ENCODE measurements at places on chromosomes 1 and 21.

- DNase-seq, result no peak
These were observed 127.3 kb upstream of the PLD5 start for GRCh38 chr1:242651817-242652216.

DNA sequence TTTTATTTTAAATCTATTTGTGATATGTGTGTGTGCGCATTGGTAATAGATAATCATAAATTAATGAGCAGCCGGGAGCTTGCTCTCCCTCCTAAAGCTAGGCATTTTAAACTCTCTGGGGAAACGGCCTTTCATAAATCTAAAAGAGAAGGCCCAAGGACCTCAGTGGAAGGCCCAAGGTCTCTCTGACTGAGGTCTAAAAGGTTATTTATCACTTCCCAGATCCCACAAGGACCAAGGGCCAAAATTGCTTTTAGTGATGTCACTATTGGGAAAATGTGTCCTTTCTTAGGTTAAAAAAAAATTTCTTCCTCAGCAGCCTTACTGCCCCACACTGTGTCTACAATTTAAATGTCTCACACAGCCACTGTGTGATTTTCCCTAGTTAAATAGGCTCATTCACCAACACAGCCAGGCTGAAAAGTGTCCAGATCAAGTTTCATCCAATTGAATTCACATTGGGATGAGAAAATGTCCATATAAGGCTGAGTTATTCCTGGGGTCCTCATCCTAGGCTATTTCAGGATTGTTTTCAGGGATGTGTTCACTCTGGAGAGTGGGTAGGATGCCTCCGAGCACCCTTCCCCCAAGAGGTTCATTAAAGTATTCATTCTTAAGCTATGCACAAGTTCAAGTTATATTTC, 46.1 kb downstream of the SLC44A3 start:
- no peak for DNase-seq

- DNase-seq, result peak; percentile 87
These were observed at the start of gene ZFYVE9 for GRCh38 chr1:52141513-52142219. Gene ZFYVE9 (plus strand): TSS chr1:52142089. CDS start chr1:52233207, 91,118 bp downstream.

DNA sequence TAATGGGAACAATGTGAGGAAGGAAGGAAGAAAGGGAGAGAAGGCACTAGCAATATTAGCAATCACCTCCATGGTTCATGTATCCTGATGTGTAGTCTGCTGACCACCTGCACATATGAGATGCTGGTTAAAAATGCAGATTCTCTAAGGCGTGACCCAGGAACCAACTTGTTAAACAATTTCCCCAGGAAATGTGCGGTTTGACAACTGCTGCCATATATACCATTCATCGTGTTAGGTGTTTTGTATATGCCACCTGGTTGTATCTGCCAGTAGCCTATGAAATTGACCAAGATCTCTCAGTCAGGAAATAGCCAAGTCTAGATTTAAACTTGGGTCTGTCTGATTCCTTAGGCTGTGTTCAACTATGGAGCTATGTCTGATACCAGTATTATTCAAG, 4.1 kb downstream of the SEMA4A start:
- DNase-seq, result no peak

- DNase-seq, result no peak
These were observed 200.0 kb downstream of the PTPRU start for GRCh38 chr1:29436181-29436785.

DNA sequence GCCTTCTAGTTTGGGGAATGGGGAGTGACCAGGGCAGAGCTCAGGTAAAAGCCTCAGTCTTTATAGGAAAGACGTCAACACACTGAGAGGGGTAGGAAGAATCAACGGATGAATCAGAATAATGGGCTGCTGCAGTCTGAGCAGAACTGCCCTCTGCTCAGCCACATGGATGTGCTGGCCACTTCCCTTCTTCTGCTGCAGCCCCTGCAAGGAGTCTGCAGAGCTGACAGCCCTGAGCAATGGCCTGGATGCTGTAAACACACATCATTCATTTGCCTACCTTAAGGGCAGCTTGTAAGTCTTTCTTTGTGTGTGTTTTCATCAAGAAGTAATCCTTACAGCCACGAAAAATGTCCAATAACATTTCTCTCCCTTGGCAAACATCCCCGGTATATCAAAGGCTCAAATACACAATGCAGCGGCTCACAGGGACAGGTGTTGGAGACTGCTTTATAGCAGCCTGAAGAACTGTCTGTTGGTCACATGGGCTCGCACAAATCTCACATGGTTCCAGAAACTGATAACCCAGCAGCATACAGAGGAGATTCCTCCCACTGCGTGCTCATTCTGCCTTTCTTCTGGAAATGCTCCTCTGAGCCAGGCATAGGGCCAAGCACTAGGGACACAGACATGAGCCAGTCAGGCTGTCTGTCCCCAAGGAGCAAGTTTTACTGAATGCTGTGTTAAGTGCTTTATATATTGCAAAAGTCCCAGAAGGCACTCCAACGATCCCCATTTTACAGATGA, 110.1 kb downstream of the HMGB4 start:
- no peak for DNase-seq

- DNase-seq, result peak; percentile 67
These were observed 12.7 kb downstream of the INSL5 start for GRCh38 chr1:66788231-66788939.

DNA sequence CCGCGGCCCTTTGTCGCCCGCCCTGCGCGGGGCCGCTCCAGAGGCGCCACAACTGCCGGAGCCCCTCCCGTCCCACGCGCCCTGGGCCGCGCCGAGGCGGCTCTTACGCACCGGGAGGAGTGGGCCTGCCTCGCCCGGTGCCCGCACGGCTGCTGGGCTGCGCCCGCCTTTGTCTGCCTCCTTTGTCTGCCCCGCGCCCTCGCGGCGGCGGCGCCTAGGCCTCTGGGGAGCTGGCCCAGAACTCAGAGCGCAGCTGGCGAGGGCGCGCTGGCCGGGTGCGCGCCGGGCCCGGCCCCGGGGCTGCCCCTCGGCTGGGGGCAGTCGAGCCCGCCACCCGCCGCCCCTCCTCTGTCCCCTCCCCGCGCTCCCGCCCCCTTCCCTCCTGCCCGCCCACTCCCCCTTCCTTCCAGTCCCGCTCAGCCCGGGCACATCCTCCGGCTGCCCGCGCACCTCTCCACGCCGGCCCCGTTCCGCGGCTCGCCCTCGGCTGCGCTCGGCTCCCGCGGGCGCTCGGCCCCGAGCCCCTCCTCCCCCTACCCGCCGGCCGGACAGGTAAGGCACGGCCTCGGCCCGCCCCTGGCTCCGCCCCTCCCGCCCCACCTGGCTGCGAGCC, at the start of gene DRAXIN:
Gene DRAXIN, plus strand, starts transcription at position 409 of the 613 bp plus-strand sequence. CDS start 14,549 bp downstream, outside the sequence.
- no peak for DNase-seq

- no peak for DNase-seq
These were observed 824.6 kb upstream of the TMPRSS15 start for GRCh38 chr21:19228226-19228625.

GRCh38 chr1:23422241-23422877, 2.2 kb downstream of the TCEA3 start:
- peak; percentile 72 for DNase-seq

- DNase-seq, result no peak
These were observed 310.3 kb upstream of the VAMP3 start for GRCh38 chr1:7460807-7461206.

DNA sequence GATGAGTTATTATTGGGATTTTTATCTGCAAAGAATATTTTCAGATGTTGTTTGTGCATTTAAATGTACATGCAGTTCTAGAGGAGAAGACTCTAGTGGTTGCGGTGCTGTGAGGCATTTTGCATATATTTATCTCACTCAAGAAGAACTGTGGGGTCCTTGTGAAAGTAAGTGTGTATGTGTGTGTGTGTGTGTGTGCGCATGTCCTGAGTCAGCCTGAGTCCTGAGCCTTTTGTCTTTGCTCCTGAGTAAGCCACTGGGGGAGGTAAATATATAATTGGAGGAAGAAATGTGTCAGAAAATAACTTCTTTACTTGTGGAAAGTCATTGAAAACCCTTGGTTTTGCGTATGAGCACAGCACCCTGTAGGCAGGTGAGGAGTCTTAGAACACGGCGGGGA, 55.6 kb upstream of the CD34 start:
- no peak for DNase-seq

- DNase-seq, result peak; percentile 49
These were observed 25.8 kb upstream of the GBP5 start for GRCh38 chr1:89298461-89298860.

- no peak for DNase-seq
These were observed 734 bp upstream of the C1orf210 start for GRCh38 chr1:43286115-43286514.

GRCh38 chr1:119341372-119341947, 27.1 kb upstream of the HAO2 start:
- no peak for DNase-seq

GRCh38 chr1:85334962-85335361, 58.5 kb upstream of the BCL10 start:
- DNase-seq, result peak; percentile 23

- no peak for DNase-seq
These were observed 101.8 kb downstream of the PTGS2 start for GRCh38 chr1:186578325-186579016.

DNA sequence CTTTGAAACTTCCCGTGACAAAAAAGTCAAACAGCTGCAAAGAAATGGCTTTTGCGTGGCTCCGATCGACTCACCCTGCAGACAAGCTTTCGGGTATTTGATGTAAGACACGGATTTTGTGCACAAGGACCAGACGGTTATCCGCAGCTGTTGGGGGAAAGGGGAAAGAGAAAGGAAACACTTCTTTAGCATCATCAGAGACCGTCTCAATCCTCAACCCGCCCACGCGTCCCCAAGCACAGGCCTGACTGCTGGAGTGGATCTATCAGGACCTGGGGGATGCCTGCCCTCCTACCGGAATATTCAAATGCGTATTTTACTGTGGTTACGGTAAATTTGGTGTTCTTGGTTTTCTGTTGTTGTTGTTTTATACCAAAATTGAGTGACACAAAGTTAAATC, 11.2 kb downstream of the WRAP73 start:
- no peak for DNase-seq

DNA sequence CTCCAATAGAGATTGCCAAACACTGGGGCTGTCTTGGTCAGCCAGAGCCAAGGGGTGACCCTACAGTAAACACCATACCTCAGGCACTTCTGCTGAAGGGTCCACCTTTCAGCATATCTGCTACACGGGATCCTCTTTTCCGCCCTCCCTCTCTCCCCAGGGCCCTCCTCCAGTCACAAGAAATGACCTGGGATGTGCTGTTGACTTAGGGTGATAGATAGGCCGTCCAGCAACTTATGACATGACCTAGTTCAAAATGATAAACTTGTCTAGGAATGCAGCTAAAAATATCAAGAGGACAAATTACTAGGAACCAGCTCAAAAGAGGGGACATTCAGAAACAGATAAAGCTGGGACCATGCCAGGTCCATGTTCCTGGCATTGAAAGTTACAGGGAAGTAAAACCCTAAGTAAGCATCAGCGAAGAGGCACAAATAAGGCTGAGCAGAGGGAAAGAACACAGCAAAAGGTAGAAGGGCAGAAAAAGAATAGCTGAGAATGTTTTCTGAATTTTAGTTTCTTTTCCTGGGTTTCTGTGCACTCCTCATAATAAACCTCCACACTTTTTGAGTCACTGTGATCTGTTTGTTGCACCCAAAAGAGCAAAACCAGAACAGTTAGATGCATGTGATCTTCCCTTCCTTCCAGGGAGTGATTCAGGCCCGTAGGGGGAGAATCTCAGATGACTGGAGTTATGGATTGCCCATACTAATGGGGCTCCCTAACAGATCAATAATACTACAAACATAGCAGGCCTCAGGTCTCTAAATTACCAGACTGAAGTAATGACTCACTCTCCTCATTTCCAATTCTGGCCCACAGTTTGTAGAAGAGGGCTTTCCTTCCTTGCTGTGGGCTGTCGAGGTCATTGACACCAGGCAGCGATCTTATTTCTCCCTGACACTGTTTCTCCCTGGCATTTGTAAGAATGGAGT, 48.9 kb upstream of the F3 start:
- DNase-seq, result peak; percentile 27

DNA sequence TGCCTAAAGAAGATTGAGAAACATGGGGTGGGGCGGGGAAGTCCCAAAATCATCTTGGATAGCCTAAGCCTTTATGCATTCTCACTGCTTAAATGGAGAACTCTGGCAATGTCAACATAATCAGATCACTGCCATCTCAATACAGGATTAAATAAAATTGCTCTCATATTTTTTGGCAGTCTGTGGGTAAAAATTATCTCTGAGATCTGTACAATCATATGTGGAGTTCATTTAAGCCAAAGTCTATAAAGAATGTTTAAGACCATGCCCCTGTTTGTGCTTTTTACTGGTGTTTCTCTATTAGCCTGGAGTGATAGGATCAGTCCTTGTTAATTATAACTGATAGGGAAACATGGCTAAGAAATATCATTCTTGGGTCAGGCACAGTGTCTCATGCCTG, 136.3 kb downstream of the GPR52 start:
- DNase-seq, result peak; percentile 32

GRCh38 chr1:64887689-64888217, 78.6 kb downstream of the JAK1 start:
- no peak for DNase-seq

GRCh38 chr1:201139756-201140155, 12.8 kb upstream of the ASCL5 start:
- DNase-seq, result no peak

GRCh38 chr1:193676996-193677549, 490.7 kb upstream of the B3GALT2 start:
- no peak for DNase-seq
